ENCODE measurements at places on chromosomes 12 and 14.

GRCh38 chr12:16027002-16027401 is 115.9 kb downstream of the DERA start:
- DNase-seq, result no peak

DNA sequence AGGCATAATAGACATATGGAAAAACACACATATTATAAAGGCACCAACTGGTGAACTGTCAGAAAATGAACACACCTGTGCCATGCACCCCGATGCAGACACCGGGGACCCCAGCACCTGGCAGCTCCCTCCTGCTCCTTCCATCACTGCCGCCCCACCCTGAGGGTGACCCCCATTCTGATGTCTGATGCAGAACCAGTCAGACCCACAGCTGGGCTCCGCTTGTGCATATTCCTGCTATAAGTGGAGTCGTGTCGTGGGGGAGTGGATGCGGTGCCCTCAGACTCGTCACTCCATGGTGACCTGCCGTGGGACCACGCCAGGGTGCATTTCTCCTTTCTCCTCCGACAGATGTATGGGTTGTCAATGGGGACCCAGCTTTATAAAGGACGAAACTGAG is 45.7 kb upstream of the MEG3 start:
- DNase-seq, result no peak

DNA sequence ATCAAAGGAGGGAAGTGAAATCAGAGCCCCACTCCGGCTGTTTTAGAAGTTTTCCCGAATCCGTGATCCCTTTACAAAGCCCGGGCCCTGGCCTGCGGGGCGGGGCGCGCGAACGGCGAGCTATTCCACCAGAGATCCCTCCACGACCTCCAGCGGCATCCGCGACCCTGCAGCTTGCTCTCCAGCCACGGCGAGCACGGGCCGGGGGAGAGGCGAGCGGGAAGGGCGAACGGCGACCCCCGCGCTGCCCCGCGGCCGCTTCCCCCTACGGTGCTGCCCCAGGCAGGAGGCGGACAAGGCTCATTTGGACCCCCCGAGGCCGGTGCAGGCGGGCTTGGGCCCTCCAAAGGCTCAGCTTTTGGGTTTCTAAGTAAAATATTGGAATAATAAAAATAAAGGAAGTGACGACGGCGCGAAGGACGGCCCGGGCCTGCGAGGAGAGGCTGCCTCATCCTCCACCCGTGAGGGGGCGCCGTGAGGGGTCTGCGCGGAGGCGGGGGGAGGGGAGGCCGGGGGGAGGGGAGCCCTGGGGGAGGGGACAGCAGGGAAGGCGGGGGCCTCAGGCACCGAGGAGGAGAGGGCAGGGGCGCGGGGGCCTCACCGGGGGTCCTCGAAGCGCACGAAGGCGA is 613 bp downstream of the SRSF9 start:
- no peak for DNase-seq

GRCh38 chr12:10986812-10987211 is at the start of gene TAS2R50:
TAS2R50 (minus strand) TSS chr12:10986912; CDS start chr12:10986860, 52 bp downstream.
- no peak for DNase-seq

DNA sequence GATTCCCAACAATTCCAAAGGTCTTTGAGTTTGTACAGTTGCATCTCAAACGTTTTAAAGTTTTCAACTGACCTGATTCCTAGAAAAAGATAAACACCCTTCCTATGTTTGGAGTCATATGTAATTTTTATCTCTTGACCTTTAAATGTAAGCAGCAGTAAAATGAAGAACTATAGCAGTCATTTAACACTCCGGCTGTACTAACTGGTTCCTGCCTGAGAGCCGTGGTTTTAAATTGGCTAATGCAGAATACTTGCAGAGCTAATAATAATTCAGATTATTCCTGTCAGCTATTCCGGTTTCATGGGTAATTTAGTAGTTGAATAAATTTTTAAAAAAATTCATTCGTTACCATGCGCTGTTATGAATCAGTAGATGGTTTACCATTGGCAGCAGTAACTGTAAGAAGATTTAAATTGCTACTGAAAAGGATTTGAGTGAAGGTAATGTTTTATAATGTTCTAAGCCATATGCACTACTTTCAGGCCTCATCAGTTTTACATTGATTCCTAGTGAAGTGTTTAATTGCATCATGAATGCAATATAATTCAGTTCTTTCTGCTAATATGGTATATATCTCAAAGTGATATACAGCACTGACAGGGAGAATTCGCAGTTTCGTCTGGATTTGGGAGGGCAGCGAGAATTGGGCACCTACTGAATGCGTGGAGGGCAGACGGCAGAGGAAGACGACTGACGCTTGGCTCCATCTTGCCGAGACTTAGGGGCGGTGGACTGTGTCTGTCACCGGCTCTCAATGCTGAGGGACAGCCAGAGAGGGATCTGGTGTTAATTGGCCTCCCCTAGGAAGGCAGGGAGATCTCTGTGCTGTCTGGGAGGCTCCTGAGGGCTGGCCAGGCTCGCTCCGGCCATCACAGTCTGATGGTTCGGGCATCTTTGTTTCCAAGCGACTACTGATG is 217.7 kb downstream of the PHETA1 start:
- no peak for DNase-seq

DNA sequence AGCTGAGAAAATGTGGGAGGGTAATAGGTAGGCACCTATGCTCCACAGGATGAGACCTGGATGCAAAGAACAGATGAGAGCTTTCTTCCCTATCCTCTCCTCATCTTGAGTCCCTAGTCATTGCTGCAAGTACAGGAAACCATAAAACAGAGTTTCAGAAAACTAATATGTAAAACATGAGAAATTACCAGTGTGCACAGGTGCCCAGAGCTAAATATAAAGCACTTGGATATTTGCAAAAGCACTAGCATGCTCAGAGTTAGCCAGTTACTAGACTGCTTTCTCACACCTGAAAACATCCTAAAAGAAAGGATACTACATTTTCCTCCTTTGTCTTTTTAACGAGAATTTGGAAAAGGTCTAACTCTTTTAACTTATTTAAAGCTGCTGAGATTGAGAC is 324.3 kb downstream of the DAD1 start:
- no peak for DNase-seq

DNA sequence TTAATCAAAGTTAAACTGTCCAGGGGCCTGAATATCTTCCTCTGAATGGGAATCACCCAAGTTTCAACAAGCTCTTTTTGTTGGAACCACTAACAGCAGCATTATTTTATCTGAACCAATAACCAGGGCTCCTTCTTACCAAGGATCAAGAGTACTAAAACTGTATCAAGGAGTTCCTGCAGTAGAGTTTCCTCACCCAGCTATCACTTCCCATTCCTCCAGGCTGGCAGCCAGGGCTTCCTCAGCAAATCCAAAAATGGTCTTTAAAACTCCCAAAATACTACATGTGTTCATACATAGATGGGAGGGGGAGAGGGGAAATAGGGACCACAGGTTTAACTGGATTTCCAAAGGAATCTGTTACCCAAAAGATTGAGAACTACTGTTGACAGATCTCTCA is 10.5 kb downstream of the FMNL3 start:
- no peak for DNase-seq

GRCh38 chr12:107612508-107612907 is 73.1 kb upstream of the PWP1 start:
- DNase-seq, result no peak

GRCh38 chr12:13428538-13429265 is 232.2 kb downstream of the EMP1 start:
- DNase-seq, result no peak

- no peak for DNase-seq
Observed at GRCh38 chr12:15183821-15184220, 37.4 kb downstream of the RERG start.

- DNase-seq, result no peak
Observed at GRCh38 chr14:90508536-90509254, 111.9 kb downstream of the CALM1 start.
